ENCODE measurements at places on chromosomes 12 and 14. TPM values are rescaled to one million over a fixed set of nuclear protein-coding genes. Genes with fewer than 3 reads are reported as not detected.
A peak's percentile ranks its signal among the peaks of the same experiment; 100 is the strongest.

GPR135 gene
- polyA plus RNA-seq: 0.69 TPM

DNA sequence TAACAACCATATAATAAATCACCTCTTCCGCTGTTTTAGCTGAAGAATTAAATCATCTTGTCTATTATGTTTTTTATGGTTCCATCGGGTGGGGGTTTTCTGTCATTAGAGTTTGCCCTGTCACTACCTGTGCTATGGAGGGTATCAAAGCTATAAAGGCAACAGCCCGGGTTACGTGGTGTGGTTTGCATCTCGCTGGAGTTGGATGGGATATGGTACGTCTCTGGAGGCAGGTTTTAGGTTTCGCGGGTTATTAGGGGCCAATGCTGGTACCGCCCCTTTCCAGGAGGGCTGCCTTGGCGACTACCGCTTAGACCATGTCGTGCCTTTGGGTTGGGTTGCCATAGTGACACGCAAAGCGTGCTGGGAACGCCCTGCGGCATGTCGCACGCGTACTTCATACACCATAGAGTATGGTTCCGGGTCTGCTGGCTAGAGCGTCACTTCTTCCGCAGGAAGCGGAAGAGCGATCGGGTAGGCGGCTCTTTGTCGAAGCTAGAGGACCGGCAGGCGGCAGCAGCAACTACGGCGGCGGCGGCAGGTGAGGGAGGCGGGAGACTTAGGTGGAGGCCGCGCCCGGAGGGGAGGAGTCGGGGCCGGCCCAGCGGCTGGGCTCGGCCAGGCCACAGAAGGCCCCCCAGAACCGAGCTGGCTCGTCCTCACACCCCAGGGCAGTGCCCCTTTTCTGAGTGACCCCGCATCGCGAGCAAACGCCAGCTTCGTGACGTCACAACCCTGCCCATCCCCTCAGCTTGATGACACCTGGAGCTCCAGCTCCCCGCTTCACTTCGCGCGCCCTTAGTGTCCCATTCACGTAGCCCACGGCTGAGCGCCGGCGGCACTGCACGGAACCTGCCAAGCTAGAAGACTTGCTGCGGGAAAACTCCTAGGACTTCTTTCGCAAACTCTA is at the start of gene ZC3H10:
ZC3H10 (plus strand) TSS at position 489 of the 910 bp plus-strand sequence. CDS start 2,297 bp downstream, outside the sequence.
- H3K27ac ChIP-seq: peak within 1 kb of the TSS; percentile 98
- no peaks in the 10 kb centered on the region for H3K27me3 ChIP-seq
- H3K36me3 ChIP-seq: peaks cover 39% of the 10 kb centered on the region
- peak; percentile 100 for DNase-seq

DNA sequence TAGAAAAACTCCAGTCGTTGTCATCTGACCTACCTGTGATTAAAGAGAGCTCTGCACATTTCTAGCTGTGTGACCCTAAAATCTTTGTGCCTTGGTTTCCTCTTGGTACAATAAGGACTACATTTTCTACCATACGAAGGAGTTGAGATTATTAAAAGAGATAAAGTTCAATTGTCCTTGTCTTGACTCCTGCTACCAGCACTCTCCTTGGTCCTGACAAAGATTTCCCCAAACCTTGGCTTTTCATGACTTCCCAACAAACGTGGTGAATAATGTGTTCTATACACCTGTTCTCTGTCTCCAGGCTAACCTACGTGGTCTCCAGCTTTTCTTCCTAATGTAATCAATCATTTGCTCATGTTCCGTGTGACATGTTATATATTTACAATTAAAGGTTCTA is 223.5 kb downstream of the MSRB3 start:
- no peak overlapping the region for H3K27ac ChIP-seq
- no peaks in the 10 kb centered on the region for H3K27me3 ChIP-seq
- no peaks in the 10 kb centered on the region for H3K4me1 ChIP-seq
- no peak for DNase-seq
- no peak overlapping the region for H3K4me3 ChIP-seq

GRCh38 chr14:70821584-70822529 is 12.5 kb upstream of the MAP3K9 start:
- peaks cover 10% of the 10 kb centered on the region for H3K4me1 ChIP-seq
- DNase-seq: peak; percentile 39
- peaks cover 31% of the 10 kb centered on the region for H3K27me3 ChIP-seq
- peak overlapping the region; percentile 24 for H3K4me3 ChIP-seq
- no peak overlapping the region for H3K27ac ChIP-seq
- H3K36me3 ChIP-seq: no peaks in the 10 kb centered on the region

GRCh38 chr14:68685419-68686204 is 107.3 kb downstream of the ZFP36L1 start:
- peak; percentile 88 for DNase-seq
- peaks cover 72% of the 10 kb centered on the region for H3K4me1 ChIP-seq
- H3K27me3 ChIP-seq: no peaks in the 10 kb centered on the region

DNA sequence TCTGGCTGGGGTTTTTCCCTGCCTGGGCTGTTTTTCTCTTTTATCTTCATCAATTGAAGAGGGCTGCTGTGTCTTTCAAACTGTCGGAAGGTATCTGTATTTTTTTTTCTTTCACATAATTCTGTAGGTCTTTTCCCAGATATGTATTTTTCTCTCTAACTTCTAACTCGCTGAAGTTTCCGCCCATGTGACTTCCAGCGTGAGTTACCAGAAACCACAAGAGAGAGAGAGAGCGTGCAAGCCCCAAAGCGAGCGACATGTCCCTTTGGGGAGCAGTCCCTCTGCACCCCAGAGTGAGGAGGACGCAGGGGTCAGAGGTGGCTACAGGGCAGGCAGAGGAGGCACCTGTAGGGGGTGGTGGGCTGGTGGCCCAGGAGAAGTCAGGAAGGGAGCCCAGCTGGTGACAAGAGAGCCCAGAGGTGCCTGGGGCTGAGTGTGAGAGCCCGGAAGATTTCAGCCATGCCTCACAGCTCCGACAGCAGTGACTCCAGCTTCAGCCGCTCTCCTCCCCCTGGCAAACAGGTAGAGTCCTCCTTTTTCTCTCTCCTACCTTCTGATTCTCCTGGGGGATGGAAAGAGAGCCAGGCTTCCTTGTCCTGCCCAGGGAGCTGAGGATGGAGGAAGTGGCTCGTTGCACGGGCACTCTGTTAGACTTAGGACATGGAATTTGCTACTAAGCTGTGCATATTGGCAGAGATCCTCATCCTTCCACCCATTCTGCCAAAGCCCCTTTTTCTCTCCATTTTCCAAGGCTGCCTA is at the start of gene BATF:
BATF (plus strand) TSS at position 246 of the 759 bp plus-strand sequence; CDS start at position 460, 214 bp downstream.
- peak within 1 kb of the TSS; percentile 61 for H3K4me3 ChIP-seq
- peak; percentile 38 for DNase-seq
- H3K27ac ChIP-seq: peak within 1 kb of the TSS; percentile 45
- H3K27me3 ChIP-seq: no peaks in the 10 kb centered on the region
- peaks cover 24% of the 10 kb centered on the region for H3K36me3 ChIP-seq

C12orf54 gene
- not detected for polyA plus RNA-seq

DNA sequence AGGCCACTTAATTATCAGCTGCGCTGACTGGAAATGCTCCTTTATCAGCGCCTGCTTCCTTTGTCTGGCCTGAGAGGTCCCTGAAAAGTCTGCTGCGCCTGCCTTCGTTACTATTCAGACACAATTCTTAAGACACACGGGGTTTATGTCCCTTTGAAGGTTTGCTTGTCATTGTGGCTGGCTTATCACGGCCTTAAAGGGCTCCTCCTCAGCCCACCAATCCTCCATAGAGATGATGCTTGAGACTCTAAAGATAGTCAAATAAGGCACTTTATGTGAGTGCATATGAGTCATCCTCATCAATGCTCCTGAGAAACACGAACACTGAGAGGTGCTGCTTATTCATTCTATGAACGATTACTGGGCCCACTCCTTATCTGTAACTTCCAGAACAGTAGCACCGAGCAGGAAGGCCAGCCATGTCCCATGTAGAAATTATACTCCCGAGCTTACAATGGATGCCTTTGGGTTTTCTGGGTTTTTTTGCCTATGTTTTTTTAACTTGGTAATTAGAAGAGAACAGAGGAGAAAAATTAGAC is 1268.2 kb upstream of the TMEM132C start:
- no peak overlapping the region for H3K27ac ChIP-seq
- no peaks in the 10 kb centered on the region for H3K36me3 ChIP-seq
- DNase-seq: no peak
- H3K4me1 ChIP-seq: no peaks in the 10 kb centered on the region
- H3K27me3 ChIP-seq: no peaks in the 10 kb centered on the region

KRT78 gene
- polyA plus RNA-seq: not detected

GRCh38 chr14:96830946-96831345 is 33.8 kb downstream of the VRK1 start:
- peaks cover 12% of the 10 kb centered on the region for H3K4me1 ChIP-seq
- no peak for DNase-seq
- peaks cover 14% of the 10 kb centered on the region for H3K36me3 ChIP-seq
- no peak overlapping the region for H3K27ac ChIP-seq

GYS2 gene
- polyA plus RNA-seq: not detected

FAM186B gene
- polyA plus RNA-seq: not detected

KRT1 gene
- polyA plus RNA-seq: not detected

ADAM21 gene
- not detected for polyA plus RNA-seq

WSCD2 gene
- not detected for polyA plus RNA-seq

GRCh38 chr12:76790564-76791552 is 26.9 kb downstream of the ZDHHC17 start:
- no peaks in the 10 kb centered on the region for H3K36me3 ChIP-seq
- H3K4me1 ChIP-seq: no peaks in the 10 kb centered on the region
- H3K4me3 ChIP-seq: no peak overlapping the region
- no peak overlapping the region for H3K27ac ChIP-seq
- DNase-seq: peak; percentile 48
